ENCODE measurements at places on chromosomes 3 and 15. TPM values are rescaled to one million over a fixed set of nuclear protein-coding genes. Genes with fewer than 3 reads are reported as not detected.

Gene TPRG1
- 2.4 TPM for total RNA-seq

DNA sequence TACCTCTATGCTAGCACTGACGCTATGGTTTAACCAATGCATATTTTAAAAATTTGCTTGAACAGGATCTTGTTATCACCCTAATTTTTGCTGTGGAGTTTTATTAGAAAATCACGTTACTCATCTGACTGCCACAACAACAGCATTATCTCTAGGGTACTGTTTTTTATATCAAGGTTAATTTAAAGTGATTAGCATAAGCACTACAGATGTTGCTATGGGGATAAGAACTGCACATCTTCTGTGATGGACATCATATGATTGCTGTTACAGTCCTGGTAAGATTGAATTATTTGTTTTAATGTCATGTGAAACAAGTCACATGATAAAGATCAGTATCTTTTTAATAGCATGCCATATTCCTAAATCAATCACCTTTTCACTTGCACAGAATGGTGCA lies 492.2 kb upstream of the ROBO2 start:
- H3K27me3 ChIP-seq, result no peaks in the 10 kb centered on the region
- no peak for DNase-seq
- H3K4me3 ChIP-seq, result no peak overlapping the region
- no peak overlapping the region for H3K27ac ChIP-seq
- no peaks in the 10 kb centered on the region for H3K36me3 ChIP-seq

Gene CPNE9
- not detected for total RNA-seq

DNA sequence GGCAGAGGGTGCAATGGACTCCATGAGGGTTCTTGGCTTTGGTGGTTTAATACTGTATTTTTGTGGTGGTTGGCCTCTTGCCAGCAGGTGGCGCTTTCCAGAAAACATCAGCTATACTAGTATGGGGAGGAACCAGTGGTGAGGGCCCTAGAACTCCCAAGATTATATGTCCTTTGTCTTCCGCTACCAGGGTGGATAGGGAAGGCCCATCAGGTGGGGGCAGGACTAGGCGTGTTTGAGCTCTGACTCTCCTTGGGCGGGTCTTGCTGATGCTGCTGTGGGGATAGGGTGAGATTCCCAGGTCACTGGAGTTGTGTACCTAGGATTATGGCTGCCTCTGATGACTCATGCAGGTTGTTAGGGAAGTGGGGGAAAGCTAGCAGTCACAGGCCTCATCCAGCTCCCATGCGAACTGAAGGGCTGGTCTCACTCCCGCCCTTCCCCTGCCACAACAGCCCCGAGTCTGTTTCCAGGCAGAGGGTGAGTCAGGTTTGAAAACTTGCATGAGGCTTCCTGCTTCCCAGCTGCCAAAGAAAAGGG lies 357.7 kb downstream of the OTOL1 start:
- no peak overlapping the region for H3K27ac ChIP-seq
- H3K27me3 ChIP-seq, result peaks cover 2% of the 10 kb centered on the region
- DNase-seq, result no peak
- H3K36me3 ChIP-seq, result no peaks in the 10 kb centered on the region
- H3K4me3 ChIP-seq, result no peak overlapping the region

Gene B3GALNT1
- 36.0 TPM for total RNA-seq

Gene TMIE
- total RNA-seq, result 0.68 TPM

DNA sequence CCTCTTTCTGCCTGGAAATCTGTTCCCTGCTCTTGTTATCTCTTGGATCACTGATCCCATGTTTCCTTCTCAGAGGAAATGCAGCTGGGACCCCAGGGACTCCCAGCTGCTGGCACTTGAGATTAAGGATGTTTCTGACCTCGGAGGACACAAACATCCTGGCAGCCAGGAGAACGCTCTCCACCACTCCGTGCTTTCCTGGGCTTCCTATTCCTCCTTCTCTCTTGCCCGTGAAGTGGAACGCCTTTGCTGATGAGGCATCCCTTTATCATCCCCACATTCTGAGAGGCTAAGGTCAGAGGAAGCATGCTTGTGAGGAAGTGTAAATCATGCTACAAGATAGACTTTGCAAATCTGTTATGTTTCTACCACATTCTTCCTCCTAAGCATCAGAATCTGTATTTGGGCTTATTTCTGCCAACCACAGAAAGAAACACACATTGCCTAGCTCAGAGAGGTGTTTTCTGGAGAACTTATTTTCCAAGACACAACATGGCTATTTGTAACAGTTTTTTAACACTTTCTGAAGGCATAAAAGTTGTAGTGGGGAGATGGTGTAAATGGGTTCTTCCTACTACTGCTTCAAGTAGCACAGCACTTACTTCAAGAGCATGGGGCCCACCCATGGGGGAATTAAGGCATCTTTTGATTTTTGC lies 25.6 kb upstream of the LDHAL6B start:
- no peak for DNase-seq

Gene STRIT1
- total RNA-seq, result not detected

All from mesothelial cell of epicardium (in vitro differentiated cells).